ENCODE measurements at places on chromosomes 13 and 19.

- DNase-seq, result no peak
These were observed 12.2 kb upstream of the ZNF507 start for GRCh38 chr19:32333227-32333626.

GRCh38 chr13:74770361-74770760 is 636.2 kb upstream of the KLF12 start:
- no peak for DNase-seq

GRCh38 chr13:22375151-22375550 is 704.3 kb downstream of the FGF9 start:
- no peak for DNase-seq

GRCh38 chr13:44273991-44274770 is 99.4 kb upstream of the SERP2 start:
- DNase-seq, result no peak

GRCh38 chr19:50515168-50515561 is 1.5 kb upstream of the ASPDH start:
- no peak for DNase-seq

GRCh38 chr19:49390929-49391359 is 2.9 kb downstream of the KASH5 start:
- DNase-seq, result no peak
